ENCODE measurements at places on chromosomes 5 and 9. TPM values are rescaled to one million over a fixed set of nuclear protein-coding genes. Genes with fewer than 3 reads are reported as not detected.

The ARHGEF39 gene
- total RNA-seq: 0.72 TPM

The PDGFRB gene
- 104 TPM for total RNA-seq

The CDH18 gene
- total RNA-seq: not detected

The PLAA gene
- total RNA-seq: 26.9 TPM

The GPRIN1 gene
- 1.3 TPM for total RNA-seq

The HTR4 gene
- total RNA-seq: 0.22 TPM

The PCA3 gene
- not detected for total RNA-seq

The OCLN gene
- total RNA-seq: 127 TPM

The LHX6 gene
- total RNA-seq: 4.9 TPM

The ENHO gene
- 0.22 TPM for total RNA-seq

The ARL14EPL gene
- not detected for total RNA-seq

The FOXD4L4 gene
- 0.31 TPM for total RNA-seq

The DOK3 gene
- total RNA-seq: 18.6 TPM

The FCHO2 gene
- 48.1 TPM for total RNA-seq

The TTC16 gene
- 0.72 TPM for total RNA-seq

The SLC6A18 gene
- not detected for total RNA-seq

The SPINK13 gene
- 1.6 TPM for total RNA-seq

The COL27A1 gene
- total RNA-seq: 45.6 TPM

The ALDH1A1 gene
- total RNA-seq: 191 TPM

The ANKRD55 gene
- total RNA-seq: 1.2 TPM

The THBS4 gene
- 1.4 TPM for total RNA-seq

The RMRP gene
- 36,256 TPM for total RNA-seq

The PDE6A gene
- 0.03 TPM for total RNA-seq

The STK32A gene
- 8.6 TPM for total RNA-seq

The HAPLN1 gene
- total RNA-seq: 0.19 TPM

The PCDHA12 gene
- 5.2 TPM for total RNA-seq

The DOCK8 gene
- total RNA-seq: 46.5 TPM

The SPATA31E1 gene
- not detected for total RNA-seq

The RNF180 gene
- total RNA-seq: 23.0 TPM

The CDO1 gene
- 3.0 TPM for total RNA-seq

The C5orf52 gene
- total RNA-seq: not detected

The MCIDAS gene
- 0.13 TPM for total RNA-seq

The IZUMO3 gene
- not detected for total RNA-seq

The SCAI gene
- 6.9 TPM for total RNA-seq

The SMIM33 gene
- 0.13 TPM for total RNA-seq

The PCSK5 gene
- 14.7 TPM for total RNA-seq

The SERF1B gene
- total RNA-seq: 19.9 TPM

The ZNF618 gene
- total RNA-seq: 31.9 TPM

The PCDHGA3 gene
- 4.0 TPM for total RNA-seq

The B4GALT1 gene
- total RNA-seq: 163 TPM

The POC5 gene
- total RNA-seq: 12.1 TPM
